ENCODE measurements at places on chromosomes 3 and 15. TPM values are rescaled to one million over a fixed set of nuclear protein-coding genes. Genes with fewer than 3 reads are reported as not detected.

- no peak overlapping the region for H3K27ac ChIP-seq
- H3K27me3 ChIP-seq: no peaks in the 10 kb centered on the region
- H3K4me1 ChIP-seq: no peaks in the 10 kb centered on the region
Measured at GRCh38 chr3:162777118-162777517, 1280.5 kb downstream of the OTOL1 start.

DNA sequence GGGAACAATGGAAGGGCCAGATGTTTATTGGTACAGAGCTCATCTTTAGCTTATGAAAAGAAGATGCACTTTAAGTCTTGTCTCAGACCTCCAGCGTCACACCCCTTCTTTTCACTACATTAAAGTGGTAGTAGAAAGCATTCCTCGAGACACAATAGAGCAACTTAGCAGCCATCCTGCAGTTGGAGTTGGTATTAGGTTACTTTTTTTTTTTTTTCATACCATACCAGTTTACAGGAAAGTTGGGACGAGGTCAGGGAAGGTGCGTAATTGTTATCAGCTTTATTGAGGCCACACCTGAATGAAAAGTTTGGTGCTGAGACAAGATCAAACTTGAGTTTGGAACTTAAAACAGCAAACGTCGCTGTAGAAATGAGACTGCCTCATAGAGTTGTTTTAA is 203.8 kb downstream of the SOX2 start:
- H3K4me3 ChIP-seq: no peak overlapping the region
- H3K36me3 ChIP-seq: no peaks in the 10 kb centered on the region
- peaks cover 4% of the 10 kb centered on the region for H3K27me3 ChIP-seq
- H3K27ac ChIP-seq: no peak overlapping the region
- no peaks in the 10 kb centered on the region for H3K4me1 ChIP-seq

GRCh38 chr3:139416275-139416674 is 26.8 kb upstream of the COPB2 start:
- no peaks in the 10 kb centered on the region for H3K27me3 ChIP-seq
- H3K27ac ChIP-seq: no peak overlapping the region
- peaks cover 10% of the 10 kb centered on the region for H3K36me3 ChIP-seq
- DNase-seq: no peak

- no peak overlapping the region for H3K27ac ChIP-seq
- H3K36me3 ChIP-seq: no peaks in the 10 kb centered on the region
- no peaks in the 10 kb centered on the region for H3K4me1 ChIP-seq
- peaks cover 11% of the 10 kb centered on the region for H3K27me3 ChIP-seq
Measured at GRCh38 chr3:186307594-186308221, 54.3 kb downstream of the DGKG start.

DNA sequence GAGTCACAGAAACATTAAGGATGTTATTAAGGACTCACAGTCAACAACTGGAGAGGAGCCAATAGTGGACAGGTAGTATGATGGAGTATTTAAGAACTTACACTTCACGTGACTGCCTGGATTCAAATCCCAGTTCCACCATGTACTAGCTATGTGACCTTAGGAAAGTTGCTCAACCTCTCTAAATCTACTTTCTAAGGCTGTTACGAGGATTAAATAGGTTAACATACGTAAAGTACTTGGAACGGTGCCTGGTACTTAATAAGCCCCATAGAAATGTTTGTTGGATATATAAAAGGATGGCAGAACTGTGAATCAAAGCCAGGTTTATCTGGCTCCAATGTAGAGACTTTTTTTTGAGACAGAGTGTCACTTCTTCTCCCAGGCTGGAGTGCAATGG is 24.4 kb downstream of the THRB start:
- H3K4me3 ChIP-seq: no peak overlapping the region
- peaks cover 5% of the 10 kb centered on the region for H3K27me3 ChIP-seq
- DNase-seq: no peak
- H3K36me3 ChIP-seq: no peaks in the 10 kb centered on the region
- H3K4me1 ChIP-seq: no peaks in the 10 kb centered on the region
- no peak overlapping the region for H3K27ac ChIP-seq

Gene GP5
- total RNA-seq: 0.39 TPM

Gene GLCE
- 4.2 TPM for total RNA-seq

Gene DNAH12
- total RNA-seq: not detected

Gene C3orf49
- not detected for total RNA-seq

Gene IL17RC
- total RNA-seq: 0.50 TPM

Gene LMAN1L
- total RNA-seq: not detected
